Keratinocyte (primary cell): ENCODE measurements at places on chromosomes 2 and 18. TPM values are rescaled to one million over a fixed set of nuclear protein-coding genes. Genes with fewer than 3 reads are reported as not detected.

- H3K36me3 ChIP-seq, result no peaks in the 10 kb centered on the region
- no peak for DNase-seq
Measured at GRCh38 chr18:13500227-13500865, 226.0 kb downstream of the FAM210A start.

- DNase-seq, result no peak
- H3K27me3 ChIP-seq, result no peaks in the 10 kb centered on the region
- H3K36me3 ChIP-seq, result no peaks in the 10 kb centered on the region
- no peak overlapping the region for H3K27ac ChIP-seq
- H3K4me3 ChIP-seq, result no peak overlapping the region
Measured at GRCh38 chr18:4551001-4551360, 95.9 kb upstream of the DLGAP1 start.

DNA sequence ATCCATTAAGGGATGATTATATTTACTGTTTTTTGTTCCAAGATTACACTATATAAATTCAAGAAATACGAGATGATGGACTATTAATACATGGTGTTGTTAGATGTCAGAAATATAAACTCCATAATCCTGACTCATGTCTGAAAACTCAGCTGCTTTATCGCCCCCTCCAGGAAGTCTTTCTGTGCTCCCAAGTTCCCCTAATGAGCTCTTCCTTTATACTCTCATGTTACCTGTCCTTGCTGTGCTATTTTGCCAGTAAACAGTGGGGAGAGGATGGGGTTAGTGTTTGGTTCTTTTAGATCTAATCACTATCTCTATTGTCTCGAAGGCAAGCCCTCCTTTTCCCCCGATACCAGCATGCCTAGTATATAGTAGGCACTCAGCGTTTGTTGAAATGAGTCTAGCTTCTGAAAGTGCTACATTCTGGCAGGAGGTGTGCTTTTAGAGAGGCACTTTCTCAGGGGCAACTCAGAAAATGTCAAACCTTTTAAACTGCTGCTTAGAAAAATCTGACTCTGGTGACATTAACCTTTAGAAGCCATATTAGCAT lies 21.4 kb upstream of the BARD1 start:
- H3K27ac ChIP-seq, result no peak overlapping the region
- no peak for DNase-seq
- H3K36me3 ChIP-seq, result no peaks in the 10 kb centered on the region
- no peaks in the 10 kb centered on the region for H3K27me3 ChIP-seq
- no peaks in the 10 kb centered on the region for H3K4me1 ChIP-seq

DNA sequence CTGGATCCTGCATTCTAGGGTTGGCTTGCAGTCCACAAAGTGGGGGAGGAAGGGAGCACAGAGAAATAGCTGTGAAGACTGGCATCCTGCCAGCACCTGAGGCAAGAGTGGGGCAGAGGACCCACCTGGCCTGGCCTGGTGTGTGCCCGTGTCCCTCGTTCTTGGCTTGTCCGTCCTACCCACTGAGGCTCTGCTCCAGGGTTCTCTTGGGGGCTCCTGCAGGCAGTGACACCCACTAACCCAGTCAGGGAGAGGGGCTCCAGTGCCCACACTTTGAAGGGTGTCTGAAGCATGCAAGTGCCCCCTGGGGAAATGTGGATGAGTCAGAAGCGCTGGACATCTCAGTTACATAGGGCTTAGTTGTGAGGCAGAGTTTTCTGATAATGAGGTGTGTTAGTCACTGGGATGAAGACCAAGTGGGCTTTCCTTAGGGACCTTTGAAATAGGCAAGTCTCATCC lies 79.4 kb downstream of the SLC4A3 start:
- no peak for DNase-seq
- H3K36me3 ChIP-seq, result no peaks in the 10 kb centered on the region
- no peak overlapping the region for H3K27ac ChIP-seq

DNA sequence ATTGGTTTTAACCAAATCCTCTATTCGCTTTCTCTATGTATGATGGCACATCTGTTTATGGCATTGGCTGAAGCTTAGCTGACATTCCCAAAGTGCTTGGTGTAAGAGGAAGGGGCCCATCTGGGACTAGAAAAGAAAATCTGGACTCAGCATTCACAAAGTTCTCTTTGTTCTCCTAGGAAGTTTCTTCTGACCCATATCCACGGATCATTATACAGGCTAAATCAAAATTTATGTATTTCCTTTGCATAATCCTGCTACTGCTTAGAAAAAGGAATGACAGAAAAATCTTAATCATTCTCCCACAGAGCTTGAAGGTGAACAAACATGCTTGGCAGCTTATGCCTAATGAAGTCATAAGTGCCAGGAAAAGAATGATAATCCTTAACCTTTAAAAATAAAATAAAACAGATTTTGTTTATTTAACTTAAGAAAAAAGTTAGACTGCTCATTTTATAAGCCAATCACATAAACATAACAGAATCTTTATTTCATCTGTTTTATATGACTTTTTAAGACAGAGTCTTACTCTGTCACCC lies 88.4 kb downstream of the NYAP2 start:
- H3K27me3 ChIP-seq, result no peaks in the 10 kb centered on the region
- no peak overlapping the region for H3K27ac ChIP-seq
- no peaks in the 10 kb centered on the region for H3K36me3 ChIP-seq
- no peaks in the 10 kb centered on the region for H3K4me1 ChIP-seq
- no peak for DNase-seq

DNA sequence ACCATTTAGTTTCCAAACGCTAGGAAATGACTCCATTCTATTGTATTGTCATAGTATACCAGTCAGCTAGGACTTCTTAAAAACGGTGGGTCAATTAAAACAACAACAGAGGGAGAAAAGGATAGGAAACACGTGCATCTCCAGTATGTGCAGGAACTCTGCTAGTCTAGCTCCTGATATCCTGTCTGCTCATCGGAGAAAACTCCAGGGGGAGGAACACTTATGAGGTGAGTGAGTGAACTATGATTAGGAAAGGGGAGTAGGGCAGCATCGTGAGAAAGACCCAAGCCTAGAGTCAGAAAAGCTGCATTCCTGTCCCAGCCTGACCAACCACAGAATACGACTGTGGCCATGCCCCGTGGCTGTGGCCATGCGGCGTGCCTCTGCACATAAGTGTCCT lies 34.2 kb downstream of the DTNB start:
- no peak overlapping the region for H3K4me3 ChIP-seq
- peaks cover 9% of the 10 kb centered on the region for H3K4me1 ChIP-seq
- H3K27me3 ChIP-seq, result no peaks in the 10 kb centered on the region
- DNase-seq, result no peak
- H3K36me3 ChIP-seq, result no peaks in the 10 kb centered on the region
- H3K27ac ChIP-seq, result no peak overlapping the region

DNA sequence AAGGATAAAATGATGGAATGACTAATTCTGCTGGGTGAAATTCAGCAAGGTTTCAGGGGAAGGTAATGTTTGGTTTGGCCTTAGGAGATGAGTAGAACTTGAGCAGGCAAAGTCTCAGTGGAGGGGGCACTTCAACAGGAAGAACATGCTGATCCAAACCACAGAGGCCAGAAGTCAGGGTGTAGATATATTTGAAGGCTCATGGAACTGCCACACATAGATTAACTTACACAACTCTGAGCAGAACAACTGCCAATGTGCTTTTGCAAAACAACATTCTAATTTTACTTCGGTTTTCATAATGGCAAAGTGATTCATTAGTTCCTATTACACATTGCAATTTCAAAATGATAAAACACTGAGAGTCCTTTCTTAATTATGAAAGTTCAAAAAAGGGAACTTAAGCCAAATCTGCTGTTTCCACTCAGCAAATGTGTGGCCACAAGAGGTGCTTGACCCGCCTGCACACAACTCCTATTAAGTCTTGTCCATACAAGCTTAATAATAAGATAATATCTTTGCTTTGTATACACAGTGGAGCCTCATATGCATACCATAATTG lies 284.8 kb downstream of the MREG start:
- H3K27me3 ChIP-seq, result no peaks in the 10 kb centered on the region
- no peaks in the 10 kb centered on the region for H3K36me3 ChIP-seq
- no peak overlapping the region for H3K4me3 ChIP-seq
- H3K27ac ChIP-seq, result no peak overlapping the region
- no peak for DNase-seq
- H3K4me1 ChIP-seq, result peaks cover 14% of the 10 kb centered on the region

- H3K36me3 ChIP-seq, result no peaks in the 10 kb centered on the region
- no peaks in the 10 kb centered on the region for H3K4me1 ChIP-seq
Measured at GRCh38 chr2:170501421-170502043, 213.6 kb upstream of the SP5 start.

GRCh38 chr2:150484461-150485021 lies 2.9 kb downstream of the RND3 start:
- DNase-seq, result no peak
- peaks cover 5% of the 10 kb centered on the region for H3K36me3 ChIP-seq
- H3K27me3 ChIP-seq, result no peaks in the 10 kb centered on the region
- H3K27ac ChIP-seq, result peak overlapping the region; percentile 99
- H3K4me1 ChIP-seq, result peaks cover 45% of the 10 kb centered on the region
- peak overlapping the region; percentile 93 for H3K4me3 ChIP-seq

The GPR35 gene
- 0.04 to 0.17 TPM (median 0.09 TPM) in 3 replicates for polyA plus RNA-seq

The ALKAL2 gene
- not detected in 3 replicates for polyA plus RNA-seq

The CNGA3 gene
- 0.01 TPM in 2 of 3 replicates, not detected in the other for polyA plus RNA-seq

The SH3RF3 gene
- polyA plus RNA-seq, result 0.08 to 0.18 TPM (median 0.17 TPM) in 3 replicates

The ARL5A gene
- polyA plus RNA-seq, result 18.8 to 25.5 TPM (median 21.5 TPM) in 3 replicates

The SLC1A4 gene
- polyA plus RNA-seq, result 6.3 to 9.2 TPM (median 8.2 TPM) in 3 replicates

The CD8B2 gene
- polyA plus RNA-seq, result not detected in 3 replicates
